ENCODE measurements at places on chromosomes 11 and 22.

GRCh38 chr11:16171882-16172281 is 184.5 kb downstream of the SOX6 start:
- no peak for DNase-seq

GRCh38 chr11:7170431-7170830 is 81.3 kb upstream of the SYT9 start:
- DNase-seq: no peak

GRCh38 chr11:92308366-92308765 is 83.7 kb downstream of the FAT3 start:
- no peak for DNase-seq

- DNase-seq: peak; percentile 81
These were observed at the start of gene TYMP for GRCh38 chr22:50529897-50530579. TSS of gene TYMP (minus strand) at chr22:50530012. CDS start at chr22:50529709, 303 bp downstream.

DNA sequence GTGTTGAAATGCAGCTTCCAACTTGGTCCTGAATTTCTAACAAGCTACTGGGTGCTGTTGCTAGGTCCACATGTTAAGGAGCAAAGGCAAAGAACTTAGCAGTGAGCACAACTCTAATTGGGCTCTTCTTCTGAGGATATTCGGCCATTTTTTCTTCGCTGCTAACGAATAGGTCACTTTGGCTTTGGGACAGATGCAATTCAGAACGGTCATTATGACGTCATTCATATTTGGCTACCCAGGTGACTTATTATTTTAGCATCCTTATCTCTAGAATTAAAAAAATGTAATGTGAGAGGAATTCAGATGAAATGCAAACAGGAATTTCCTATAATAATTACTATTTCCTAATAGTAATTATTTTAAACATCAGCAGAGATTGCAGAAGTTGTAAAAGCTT is 13.9 kb downstream of the TMA7B start:
- no peak for DNase-seq

DNA sequence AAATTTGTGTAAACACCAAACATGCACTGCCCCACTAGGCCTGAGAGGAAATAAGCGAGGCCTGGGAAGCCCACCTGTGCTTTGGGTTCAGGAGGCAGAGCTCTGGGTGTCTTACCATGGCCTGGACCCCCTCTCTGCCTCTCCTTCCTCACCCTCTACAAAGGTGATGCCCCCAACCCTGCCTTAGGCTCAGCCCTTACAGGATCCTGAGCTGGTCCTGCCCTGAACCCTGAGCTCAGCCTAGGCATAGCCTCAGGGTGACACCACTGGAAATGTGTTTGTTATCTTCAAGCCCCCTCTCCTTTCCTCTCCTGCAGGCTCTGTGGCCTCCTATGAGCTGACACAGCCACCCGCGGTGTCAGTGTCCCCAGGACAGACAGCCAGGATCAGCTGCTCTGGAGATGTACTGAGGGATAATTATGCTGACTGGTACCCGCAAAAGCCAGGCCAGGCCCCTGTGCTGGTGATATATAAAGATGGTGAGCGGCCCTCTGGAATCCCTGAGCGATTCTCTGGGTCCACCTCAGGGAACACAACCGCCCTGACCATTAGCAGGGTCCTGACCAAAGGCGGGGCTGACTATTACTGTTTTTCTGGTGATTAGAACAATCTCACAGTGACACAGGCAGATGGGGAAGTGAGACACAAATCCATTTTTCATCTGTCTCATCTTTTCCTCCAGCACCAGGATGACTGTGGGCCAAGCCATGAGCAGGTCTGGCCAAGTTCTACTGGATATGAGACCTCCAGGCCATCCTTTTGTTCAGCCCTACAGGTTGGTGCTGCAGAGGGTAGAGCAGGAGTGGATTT is 117.8 kb downstream of the GGTLC2 start:
- DNase-seq: no peak

- peak; percentile 90 for DNase-seq
These were observed 195.8 kb downstream of the HIPK3 start for GRCh38 chr11:33452836-33453624.

GRCh38 chr11:30830681-30831080 is 244.5 kb upstream of the MPPED2 start:
- no peak for DNase-seq

DNA sequence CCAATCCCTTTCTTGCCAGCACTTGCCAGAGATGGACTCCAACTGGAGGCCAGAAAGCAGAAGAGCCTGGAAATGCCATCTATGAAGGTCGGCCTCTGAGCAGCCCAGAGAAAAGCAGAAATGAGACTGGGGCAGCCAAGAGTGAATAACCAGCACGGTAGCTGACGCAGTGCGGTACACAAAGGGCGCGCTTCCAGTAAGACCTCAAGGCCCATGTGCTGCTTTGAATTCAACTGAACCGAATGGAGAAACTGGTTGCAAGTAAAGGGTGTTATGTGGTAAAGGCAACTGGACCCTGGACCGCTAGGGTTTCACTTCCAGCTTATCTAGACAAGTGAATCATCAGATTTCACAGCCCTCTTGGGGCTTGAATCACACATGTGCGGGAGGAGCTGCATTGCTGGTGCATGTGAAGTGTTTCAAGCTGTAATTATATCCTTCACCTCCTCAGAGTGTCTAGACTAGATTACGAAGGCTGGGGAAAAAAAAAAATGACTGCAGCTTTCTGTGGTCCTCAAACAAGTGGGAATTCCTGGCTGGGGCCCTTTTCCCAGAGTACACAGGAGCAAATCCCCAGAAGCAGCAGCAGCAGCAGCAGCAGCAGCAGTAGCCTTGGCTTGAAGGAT is 128.9 kb downstream of the CCDC34 start:
- DNase-seq: peak; percentile 98
